ENCODE measurements at places on chromosomes 7 and 10.

GRCh38 chr10:48456361-48456804 lies 148.5 kb downstream of the ARHGAP22 start:
- no peak overlapping the region for H3K27ac ChIP-seq
- DNase-seq: peak; percentile 15
- H3K4me3 ChIP-seq: no peak overlapping the region

GRCh38 chr7:127877951-127878350 lies 153.3 kb downstream of the LRRC4 start:
- H3K4me1 ChIP-seq: peaks cover 20% of the 10 kb centered on the region
- H3K27ac ChIP-seq: no peak overlapping the region
- H3K36me3 ChIP-seq: no peaks in the 10 kb centered on the region
- H3K27me3 ChIP-seq: no peaks in the 10 kb centered on the region
- no peak for DNase-seq
- H3K4me3 ChIP-seq: no peak overlapping the region

GRCh38 chr10:53700278-53700677 lies 927.7 kb upstream of the MBL2 start:
- H3K4me1 ChIP-seq: no peaks in the 10 kb centered on the region
- no peaks in the 10 kb centered on the region for H3K27me3 ChIP-seq
- no peak overlapping the region for H3K27ac ChIP-seq

GRCh38 chr10:96025566-96025965 lies 17.8 kb upstream of the CCNJ start:
- H3K27me3 ChIP-seq: peaks cover 6% of the 10 kb centered on the region
- DNase-seq: no peak
- H3K4me3 ChIP-seq: no peak overlapping the region
- H3K4me1 ChIP-seq: no peaks in the 10 kb centered on the region
- H3K36me3 ChIP-seq: no peaks in the 10 kb centered on the region

DNA sequence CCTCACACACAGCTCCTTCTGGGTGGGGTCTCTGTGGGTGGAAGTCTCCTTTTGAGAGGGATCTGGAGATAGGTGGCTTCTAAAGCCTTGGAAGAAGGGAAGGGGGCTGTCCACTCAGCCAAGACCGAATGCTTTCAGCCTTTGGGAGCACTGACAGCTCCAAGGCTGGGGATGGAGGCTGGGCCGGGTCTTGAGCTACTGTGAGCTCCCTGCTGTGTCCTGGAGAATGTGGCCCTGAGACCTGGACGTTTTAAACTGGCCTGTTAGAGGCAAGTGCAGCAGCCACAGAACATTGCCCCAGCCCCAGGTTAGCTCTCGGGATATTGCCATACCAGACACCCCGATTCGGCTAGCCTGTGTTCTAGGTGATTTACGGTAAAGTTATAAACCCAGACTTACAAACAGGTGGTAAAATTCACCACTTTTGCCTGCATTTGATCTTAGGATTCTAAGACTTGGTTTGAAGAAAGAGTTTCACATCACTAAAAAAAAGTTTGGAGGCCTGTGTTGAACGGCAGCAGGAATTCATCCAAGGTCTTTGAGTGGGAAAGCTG lies 548.5 kb upstream of the FOXK1 start:
- H3K36me3 ChIP-seq: no peaks in the 10 kb centered on the region
- no peaks in the 10 kb centered on the region for H3K4me1 ChIP-seq
- no peak for DNase-seq
- H3K27me3 ChIP-seq: no peaks in the 10 kb centered on the region

GRCh38 chr10:119370972-119371703 lies 163.8 kb downstream of the GRK5 start:
- no peak overlapping the region for H3K4me3 ChIP-seq
- H3K27ac ChIP-seq: no peak overlapping the region
- no peaks in the 10 kb centered on the region for H3K27me3 ChIP-seq
- no peaks in the 10 kb centered on the region for H3K36me3 ChIP-seq

GRCh38 chr7:147400221-147400689 lies 1190.3 kb upstream of the C7orf33 start:
- H3K4me3 ChIP-seq: no peak overlapping the region
- DNase-seq: no peak
- no peaks in the 10 kb centered on the region for H3K4me1 ChIP-seq
- no peaks in the 10 kb centered on the region for H3K27me3 ChIP-seq

DNA sequence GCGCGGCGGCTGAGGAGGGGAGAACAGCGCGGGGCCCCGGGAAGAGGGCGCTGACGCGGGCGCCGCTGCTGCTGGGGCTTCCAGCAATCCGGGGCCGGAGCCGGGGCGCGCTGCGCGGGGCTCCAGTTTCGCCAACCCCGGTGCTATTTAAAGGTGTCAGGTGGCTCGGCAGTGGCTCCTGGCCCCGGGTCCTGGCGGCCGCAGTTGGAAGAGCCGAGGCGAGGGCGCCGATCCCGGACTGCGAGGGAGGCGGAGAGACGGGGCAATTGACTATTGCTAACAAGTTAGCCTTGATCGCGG lies 347 bp downstream of the LBX1 start:
- DNase-seq: no peak
- no peak overlapping the region for H3K27ac ChIP-seq
- H3K36me3 ChIP-seq: no peaks in the 10 kb centered on the region
- H3K4me1 ChIP-seq: peaks cover 36% of the 10 kb centered on the region
- H3K4me3 ChIP-seq: peak overlapping the region; percentile 71

DNA sequence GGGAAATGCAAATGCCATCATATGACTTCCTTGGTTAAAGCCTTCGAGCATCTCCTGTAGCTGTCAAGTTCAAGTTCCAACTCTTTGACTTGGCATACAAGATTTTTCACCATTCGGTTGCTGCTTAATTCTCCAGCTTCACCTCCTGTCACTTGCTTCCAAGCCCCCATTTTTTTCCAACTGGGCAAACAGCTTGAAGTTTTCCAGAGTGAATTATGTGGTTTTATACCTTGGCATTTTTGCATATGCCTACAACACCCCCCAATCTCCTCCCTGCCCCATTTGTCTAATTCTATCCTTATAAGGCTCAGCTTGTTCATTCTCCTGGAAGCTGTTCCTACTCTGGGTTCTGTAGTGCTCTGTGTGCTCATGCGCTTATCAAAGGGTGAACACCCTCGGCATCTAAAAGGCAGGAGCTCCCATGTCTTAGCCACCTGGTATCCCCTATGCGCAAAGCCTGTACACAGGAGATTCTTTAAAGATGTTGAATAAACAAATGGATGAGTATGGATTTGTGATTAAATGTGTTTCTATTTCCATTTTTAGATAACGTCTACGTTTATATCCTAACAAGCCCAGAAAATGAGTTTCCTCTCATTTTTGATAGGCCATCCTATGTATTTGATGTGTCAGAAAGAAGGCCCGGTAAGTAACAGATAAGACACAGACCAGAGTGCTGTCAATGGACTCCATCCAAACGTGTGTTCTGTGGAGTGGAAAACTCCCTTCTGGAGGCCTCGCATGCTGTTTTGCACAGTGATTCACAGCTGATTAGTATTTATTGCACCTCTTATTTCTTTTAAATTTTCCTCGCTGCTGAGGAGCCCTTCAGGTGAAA lies 52.5 kb downstream of the CDHR3 start:
- H3K27ac ChIP-seq: no peak overlapping the region
- no peaks in the 10 kb centered on the region for H3K36me3 ChIP-seq
- H3K4me3 ChIP-seq: no peak overlapping the region

DNA sequence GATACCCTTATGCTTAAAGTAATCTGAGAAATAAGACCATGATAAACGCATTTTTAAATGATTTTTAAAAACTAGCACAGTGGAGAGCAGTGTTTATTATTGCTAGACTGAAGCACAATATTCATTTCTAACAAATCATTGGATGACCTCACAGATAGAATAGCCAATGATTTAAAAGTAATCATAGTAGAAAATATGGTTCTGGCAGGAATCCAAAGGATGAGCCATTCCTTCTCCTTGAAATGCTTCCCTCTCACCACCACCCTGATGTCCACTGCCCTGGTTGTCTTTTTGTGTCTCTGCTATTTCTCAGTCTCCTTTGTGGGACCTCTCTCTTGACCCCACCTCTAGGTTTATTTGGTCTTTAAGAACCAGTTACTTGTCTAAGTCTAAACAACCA lies 64.9 kb downstream of the PRKG1 start:
- no peak overlapping the region for H3K27ac ChIP-seq
- H3K4me1 ChIP-seq: no peaks in the 10 kb centered on the region
- no peak overlapping the region for H3K4me3 ChIP-seq
- H3K36me3 ChIP-seq: no peaks in the 10 kb centered on the region

GRCh38 chr10:112349521-112350085 lies 24.3 kb upstream of the ACSL5 start:
- H3K4me3 ChIP-seq: no peak overlapping the region
- no peaks in the 10 kb centered on the region for H3K36me3 ChIP-seq
- H3K27me3 ChIP-seq: peaks cover 2% of the 10 kb centered on the region
- H3K4me1 ChIP-seq: no peaks in the 10 kb centered on the region
- DNase-seq: no peak

DNA sequence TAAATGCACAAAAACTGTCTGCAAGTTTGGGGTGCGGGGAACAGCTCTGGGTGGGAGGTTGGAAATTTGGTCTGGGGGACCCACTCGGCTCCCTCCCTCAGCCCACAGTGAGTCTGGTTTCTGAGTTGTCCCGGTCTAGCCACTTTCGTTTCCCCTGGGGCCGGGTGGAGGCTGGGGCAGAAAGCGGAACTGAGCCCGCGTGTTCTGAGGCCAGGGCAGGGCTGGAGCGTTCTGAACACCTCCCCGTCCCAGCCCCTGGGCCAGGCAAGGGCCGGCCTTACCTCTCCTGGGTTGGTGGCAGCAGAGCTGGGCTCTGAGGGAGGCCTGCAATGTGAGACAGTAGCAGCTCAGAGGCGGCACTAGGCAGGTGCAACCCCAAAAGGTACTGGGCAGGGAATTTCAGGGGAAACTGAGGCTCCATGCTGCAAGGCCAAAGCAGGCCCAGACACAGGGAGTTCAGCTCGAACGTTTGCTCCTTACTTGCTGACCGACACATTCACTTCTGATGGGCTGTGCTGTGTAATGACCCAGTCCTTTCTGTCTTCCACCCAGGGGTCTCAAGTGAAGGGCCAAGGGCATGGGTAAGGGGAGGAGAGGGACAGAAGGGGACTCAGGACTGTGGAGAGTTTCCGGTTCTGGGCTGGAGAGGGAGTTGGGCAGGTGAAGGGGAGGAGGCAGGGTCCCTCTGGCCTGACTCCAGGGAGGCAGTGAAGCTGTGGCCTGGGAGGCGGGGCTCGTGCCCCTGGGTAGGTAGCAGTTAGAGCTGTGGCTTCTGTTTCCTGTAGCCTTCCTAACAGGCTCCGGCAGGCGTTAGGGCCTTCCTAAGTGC lies 3.0 kb downstream of the IRF5 start:
- no peak for DNase-seq
- H3K4me1 ChIP-seq: peaks cover 35% of the 10 kb centered on the region
- H3K36me3 ChIP-seq: peaks cover 6% of the 10 kb centered on the region

- no peaks in the 10 kb centered on the region for H3K27me3 ChIP-seq
- no peaks in the 10 kb centered on the region for H3K36me3 ChIP-seq
- no peak for DNase-seq
- no peak overlapping the region for H3K4me3 ChIP-seq
- H3K4me1 ChIP-seq: peaks cover 1% of the 10 kb centered on the region
These were observed 82.3 kb upstream of the GTF2I start for GRCh38 chr7:74575083-74575784.

GRCh38 chr10:101558671-101559595 lies 29.1 kb downstream of the POLL start:
- H3K4me1 ChIP-seq: peaks cover 22% of the 10 kb centered on the region
- no peak for DNase-seq
- peak overlapping the region; percentile 65 for H3K4me3 ChIP-seq
- H3K36me3 ChIP-seq: peaks cover 5% of the 10 kb centered on the region
- peak overlapping the region; percentile 69 for H3K27ac ChIP-seq
- peaks cover 3% of the 10 kb centered on the region for H3K27me3 ChIP-seq

DNA sequence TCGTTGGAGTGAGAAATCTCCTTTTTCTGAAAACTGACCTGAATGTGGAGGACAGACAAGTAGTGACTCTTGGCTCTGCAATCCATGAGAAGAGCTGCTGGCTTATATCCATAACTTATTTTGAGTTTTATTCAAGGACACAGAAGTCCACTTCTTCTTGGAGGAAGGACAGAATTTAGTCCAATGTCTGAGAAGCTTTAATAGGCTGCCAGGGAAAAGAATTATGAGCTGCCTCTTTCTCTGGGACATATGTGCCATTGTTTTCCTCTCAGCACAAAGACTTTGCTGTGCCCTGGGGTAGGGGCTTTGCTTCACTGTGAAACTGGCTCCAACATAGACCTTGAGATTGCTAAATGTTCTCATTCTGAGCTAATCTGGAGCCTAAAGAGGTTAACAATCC lies 20.5 kb upstream of the AOC1 start:
- no peaks in the 10 kb centered on the region for H3K36me3 ChIP-seq
- H3K27me3 ChIP-seq: peaks cover 19% of the 10 kb centered on the region
- H3K27ac ChIP-seq: no peak overlapping the region
- DNase-seq: no peak
- H3K4me1 ChIP-seq: no peaks in the 10 kb centered on the region

DNA sequence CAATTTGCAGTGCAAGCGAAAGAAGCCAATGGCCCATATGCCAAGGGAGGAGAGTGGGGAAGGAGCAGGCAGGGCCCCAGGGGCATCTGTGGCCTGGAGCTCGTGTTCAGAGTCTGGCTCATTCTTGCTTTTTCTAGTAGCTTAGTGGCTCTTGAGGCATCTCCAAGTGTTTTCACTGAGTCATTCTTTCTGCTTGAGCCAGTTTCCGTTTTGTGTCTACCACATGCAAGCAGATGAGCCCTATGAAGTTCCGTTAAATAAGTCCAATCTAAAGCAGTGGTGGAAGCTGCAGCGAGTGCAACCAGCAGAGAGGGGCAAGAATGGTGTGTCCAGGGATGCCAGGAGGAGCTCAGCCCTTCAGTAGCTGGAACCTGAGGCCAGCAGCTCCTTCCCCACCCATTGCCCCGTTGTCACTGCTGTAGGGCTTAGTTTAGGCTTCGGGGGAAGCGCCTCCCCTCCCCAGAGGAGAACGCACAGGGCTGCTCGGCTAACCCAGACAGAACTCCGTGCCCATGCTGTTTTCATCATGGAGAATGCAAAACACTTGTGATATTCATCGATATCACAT lies 57.4 kb upstream of the EBF3 start:
- no peaks in the 10 kb centered on the region for H3K27me3 ChIP-seq
- H3K4me3 ChIP-seq: no peak overlapping the region
- no peaks in the 10 kb centered on the region for H3K36me3 ChIP-seq
- no peaks in the 10 kb centered on the region for H3K4me1 ChIP-seq
- H3K27ac ChIP-seq: no peak overlapping the region

GRCh38 chr7:131581241-131582051 lies 25.0 kb upstream of the PODXL start:
- peaks cover 9% of the 10 kb centered on the region for H3K27me3 ChIP-seq
- DNase-seq: no peak
- H3K36me3 ChIP-seq: no peaks in the 10 kb centered on the region

GRCh38 chr7:139817249-139817648 lies 11.8 kb upstream of the TBXAS1 start:
- no peak overlapping the region for H3K27ac ChIP-seq
- peaks cover 6% of the 10 kb centered on the region for H3K4me1 ChIP-seq
- no peaks in the 10 kb centered on the region for H3K36me3 ChIP-seq
- DNase-seq: no peak
